NCI-H2081 (cell line): ENCODE measurements at places on chromosomes 3 and 15.
A peak's percentile ranks its signal among the peaks of the same experiment; 100 is the strongest.

- DNase-seq: no peak
These were observed 26.0 kb upstream of the TRIM71 start for GRCh38 chr3:32791833-32792232.

DNA sequence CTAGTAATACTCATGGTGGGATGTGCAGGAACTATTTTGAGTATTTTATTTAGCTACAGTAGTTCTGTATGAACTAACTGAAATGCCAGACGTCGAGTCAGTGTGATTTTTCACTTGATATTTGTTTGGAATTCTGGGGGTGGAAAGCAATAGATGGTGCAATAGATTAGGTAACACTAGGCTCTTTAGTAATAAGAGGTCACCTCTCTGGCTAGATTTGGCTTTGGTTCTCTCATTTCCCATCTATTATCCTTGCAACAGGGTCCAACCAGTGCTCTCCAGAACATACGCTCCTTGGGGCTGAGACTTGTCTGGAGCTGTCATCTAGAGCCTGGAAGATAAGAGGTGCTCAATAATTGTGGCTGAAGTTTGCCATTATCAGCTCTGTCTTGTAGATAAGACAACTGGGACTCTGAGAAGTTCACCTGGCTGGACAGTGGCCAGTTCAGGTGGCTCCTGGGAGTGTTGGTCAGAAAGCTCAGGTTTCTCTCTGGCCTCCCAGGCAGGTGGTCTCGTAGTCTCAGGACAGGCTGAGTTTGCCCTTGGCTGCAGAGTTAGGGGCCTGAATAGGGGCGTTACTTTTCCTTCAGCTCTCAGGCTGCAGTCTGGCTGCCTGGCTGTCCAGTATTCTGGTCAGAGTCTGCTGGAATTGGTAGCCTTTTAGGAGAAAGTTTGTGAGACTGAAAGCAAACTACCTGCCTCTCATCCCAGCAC, 277.5 kb upstream of the RGMA start:
- DNase-seq: no peak

- DNase-seq: no peak
These were observed 129.1 kb downstream of the HCN4 start for GRCh38 chr15:73239564-73240215.

- DNase-seq: no peak
These were observed 58.3 kb downstream of the CACNA1D start for GRCh38 chr3:53552730-53553129.

GRCh38 chr3:121660356-121661171, at the start of gene HCLS1:
Gene HCLS1, minus strand, starts transcription at chr3:121660903. Its CDS starts 2,556 bp downstream, at chr3:121658347.
- no peak for DNase-seq

- DNase-seq: peak; percentile 2
These were observed 21.9 kb upstream of the POLR2M start for GRCh38 chr15:57684491-57685151.

GRCh38 chr3:130341388-130341787, 4.1 kb upstream of the COL6A5 start:
- no peak for DNase-seq

DNA sequence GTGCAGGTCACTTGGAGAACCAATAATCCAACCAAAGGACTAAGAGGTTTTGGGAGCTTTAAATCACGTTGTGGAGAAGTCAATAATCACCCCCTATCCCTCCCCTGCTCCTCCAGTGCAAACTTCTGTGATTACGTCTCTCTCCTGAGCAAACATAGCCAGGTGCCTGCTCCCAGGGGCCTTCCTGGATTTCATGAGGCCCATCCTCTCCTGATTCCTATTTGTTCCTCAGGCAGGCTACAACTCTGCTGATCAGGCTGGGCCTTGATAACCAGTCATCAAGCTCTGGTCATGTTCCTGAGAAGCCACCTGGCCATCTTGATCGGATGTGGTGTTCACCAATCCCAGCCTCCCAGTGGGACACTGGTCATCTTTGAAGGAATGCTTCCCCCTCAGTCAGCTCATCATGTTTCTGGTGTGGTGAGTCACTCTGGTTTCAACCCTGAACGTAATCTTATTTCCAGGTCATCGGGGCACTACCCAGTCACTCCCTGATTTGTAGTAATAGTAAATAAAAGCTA, 2.9 kb upstream of the ZNF710 start:
- DNase-seq: peak; percentile 62

DNA sequence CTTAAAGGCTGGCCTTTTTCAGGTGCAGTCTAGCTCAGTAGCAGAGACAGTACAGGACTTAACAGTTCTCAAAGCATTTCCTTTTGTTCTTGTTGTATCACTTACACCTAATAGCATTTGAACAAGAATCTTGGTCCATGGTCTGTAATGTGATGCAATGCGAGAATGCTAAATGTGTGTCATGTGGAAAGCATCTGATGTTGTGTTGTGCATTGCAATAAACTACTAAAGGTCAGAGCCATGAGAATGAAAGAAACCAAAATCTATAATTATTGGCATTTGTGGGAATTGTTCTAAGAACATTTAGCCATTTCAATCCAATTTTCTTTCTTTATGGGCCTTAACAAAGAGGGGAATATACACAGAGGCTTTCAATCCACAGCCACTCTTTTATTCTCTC, 324.5 kb upstream of the ROBO2 start:
- DNase-seq: no peak

DNA sequence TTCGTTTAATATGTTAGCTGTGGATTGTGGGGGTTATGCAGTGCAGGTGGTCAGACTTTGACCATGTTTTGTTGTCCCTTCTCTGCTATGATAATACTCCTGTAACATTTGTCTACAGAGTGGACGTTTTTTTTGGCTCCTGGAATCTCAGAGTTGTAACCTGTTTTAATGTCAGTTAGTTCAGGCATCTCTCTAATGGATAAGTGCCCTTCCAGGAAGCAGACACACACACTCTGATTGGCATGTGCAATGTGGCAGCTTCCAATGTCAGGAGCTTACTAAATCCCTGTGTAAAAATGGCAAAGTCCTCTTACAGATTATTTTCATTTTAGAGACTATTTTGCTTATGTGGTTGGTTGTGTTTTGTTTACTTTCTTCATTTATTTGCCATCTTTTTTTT, 222.2 kb upstream of the ARPP21 start:
- no peak for DNase-seq

DNA sequence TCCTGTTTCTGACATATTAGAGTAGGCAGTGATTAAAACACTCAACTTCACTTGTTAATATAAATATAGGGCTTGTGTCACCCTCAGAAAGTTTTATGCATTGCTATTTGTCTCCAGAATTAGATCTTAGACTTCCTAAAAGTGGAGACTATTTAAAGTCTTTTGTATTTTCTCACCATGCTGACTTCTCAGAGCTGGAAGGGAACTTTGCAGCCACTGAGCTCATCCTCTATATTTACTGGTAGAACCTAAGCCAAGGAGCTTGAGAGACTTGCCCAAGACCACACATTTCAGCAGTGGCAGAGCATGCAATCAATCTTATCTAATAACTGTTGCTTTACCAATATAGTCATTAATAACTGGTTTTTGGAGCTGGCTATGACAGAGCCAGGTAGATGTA, 53.2 kb downstream of the STAC start:
- no peak for DNase-seq

DNA sequence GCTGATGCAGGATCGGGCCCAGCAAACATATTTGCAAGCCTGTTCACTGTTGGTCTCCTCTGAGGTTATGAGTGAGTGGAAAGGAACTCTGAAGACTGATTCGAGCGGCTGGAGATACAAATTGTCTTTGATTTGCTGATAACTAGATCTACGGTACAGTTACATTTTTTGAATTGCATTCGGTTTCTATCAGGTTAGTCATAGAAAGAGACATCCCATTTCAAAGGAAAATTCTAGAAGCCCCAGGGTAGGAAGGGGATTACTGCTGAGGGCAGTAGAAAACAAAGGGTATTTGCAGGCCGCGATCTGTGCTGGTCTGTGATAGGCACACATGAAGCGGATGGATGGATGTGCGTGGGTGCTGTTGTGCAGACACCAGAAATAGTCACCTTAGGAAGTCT, 228.4 kb downstream of the ITPR1 start:
- DNase-seq: no peak

DNA sequence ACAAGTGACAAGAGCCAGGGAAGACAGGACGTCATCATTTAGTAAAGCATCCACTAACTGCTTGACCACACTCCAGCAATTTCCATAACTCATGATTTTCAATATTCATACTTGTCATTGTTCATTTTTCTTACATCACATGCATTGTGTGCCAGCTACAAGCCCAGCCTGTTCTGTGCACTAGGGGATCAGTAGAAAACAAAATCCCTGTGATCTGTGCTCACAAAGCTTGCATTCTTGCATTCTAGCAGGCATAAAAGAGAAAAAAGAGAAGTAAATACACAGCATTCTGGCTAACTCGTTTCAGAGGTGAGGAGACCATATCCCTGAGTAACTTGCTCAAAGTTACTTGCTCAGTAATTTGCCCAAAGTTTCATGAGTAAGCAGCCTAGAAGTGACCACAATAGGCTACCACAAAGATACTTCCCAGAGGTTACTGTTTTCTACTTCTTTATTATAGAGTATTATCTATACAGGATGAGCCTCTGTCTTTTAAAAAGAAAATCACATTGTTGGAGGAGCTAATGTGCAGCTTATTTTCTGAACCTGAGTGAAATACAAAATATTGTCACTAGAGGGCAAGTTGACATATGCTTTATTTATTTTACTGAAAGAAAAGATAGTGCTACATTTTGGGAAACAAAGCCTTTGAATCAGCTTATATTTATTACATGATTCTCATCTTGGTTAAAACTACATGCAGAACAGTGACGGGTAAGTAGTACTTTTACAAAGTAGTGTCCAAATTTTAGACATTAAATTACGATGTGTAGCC, 701.4 kb upstream of the LMCD1 start:
- DNase-seq: no peak

DNA sequence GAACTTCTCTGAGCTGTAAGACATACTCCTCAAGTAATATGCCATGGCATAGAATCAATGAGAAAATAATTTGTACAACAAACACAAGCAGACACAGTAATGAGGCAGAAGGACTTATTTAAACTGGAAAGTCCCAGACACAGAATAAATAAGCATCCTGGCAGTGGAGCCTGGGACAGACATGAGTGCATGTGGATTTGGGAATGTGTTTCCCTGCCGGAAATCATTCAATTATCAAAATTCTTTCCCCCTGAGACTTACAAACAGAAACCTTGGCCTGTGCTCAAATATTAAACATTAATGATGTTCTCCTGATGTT, 520.1 kb downstream of the ROBO1 start:
- DNase-seq: no peak

DNA sequence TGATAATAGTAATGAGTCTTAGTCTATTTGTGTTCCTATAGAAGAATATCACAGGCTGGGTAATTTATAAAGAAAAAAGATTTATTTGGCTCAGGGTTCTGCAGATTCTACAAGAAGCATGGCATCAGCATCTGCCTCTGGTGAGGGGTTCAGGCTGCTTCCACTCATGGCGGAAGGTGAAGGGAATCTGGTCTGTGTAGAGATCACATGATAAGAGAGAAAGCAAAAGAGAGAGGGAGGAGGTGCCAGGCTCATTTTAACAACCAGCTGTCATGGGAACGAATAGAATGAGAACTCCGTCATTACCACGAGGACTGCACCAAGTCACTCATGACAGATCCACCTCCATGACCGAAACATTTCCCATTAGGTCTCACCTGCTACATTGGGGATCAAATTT, 664.0 kb upstream of the SGO1 start:
- no peak for DNase-seq

DNA sequence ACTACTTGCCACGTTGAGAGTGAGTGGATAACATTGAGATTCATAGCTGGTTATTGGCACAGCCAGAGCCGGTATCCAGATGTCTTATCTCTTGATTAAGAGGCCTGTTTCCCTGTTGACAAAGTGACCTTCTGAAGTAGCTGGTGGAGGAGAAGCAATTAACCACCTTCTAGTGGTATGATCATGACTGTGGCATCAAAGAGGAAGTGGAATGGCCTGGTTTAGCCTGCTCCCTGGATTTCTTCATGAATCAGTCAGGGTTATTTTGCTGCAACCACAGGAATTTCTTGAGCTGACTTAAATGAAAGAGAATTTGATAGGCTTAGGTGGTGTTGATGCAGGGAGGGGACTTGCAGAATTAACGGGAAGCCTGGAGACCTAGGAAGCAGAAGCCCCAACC, 398.3 kb downstream of the MFSD1 start:
- no peak for DNase-seq

- DNase-seq: no peak
These were observed 166.6 kb upstream of the SMAD3 start for GRCh38 chr15:66898656-66899386.

GRCh38 chr3:127706312-127706711, 33.6 kb downstream of the ABTB1 start:
- DNase-seq: no peak

- no peak for DNase-seq
These were observed 11.0 kb upstream of the ZNF662 start for GRCh38 chr3:42894698-42895579.

DNA sequence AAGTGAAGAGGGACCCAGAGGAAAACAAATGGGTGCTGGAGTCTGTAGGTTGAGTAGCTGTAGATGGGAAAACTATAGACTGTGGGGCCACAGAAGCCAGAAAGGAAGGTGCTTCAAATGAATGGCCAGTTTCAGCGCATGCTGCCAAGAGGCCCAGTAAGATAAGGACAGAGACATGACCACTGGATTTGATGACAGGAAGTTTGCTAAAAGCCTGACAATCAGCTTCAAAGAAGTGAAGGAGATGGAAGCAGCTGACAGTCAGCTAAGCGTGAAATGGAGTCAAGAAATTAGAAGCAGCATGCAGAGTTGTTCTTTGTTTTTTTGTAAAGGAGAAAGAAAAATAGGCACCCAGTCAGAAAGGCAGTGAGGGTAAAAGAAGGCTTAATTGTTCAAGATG, 24.9 kb downstream of the TXNRD3 start:
- no peak for DNase-seq

DNA sequence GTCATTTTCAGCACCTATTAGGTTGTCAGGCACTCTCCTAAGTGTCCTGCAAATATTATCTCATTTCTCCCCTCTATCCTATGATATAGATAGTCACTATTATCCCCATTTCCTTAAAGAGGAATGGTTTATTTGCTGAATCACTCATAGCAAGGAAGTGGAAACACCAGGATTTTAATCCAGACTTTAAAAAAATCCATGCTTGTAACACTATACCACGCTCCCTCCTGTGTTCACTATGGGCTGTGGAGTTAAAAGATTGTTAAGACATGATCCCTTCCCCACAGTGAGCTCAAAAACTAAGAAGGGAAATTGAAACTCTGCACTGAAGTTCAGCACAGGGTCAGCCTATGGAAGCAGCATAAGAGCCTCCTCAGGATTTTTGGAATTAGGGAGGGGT, 60.2 kb downstream of the TMEM39A start:
- no peak for DNase-seq

- peak; percentile 18 for DNase-seq
These were observed 19.0 kb downstream of the PCYT1A start for GRCh38 chr3:196268284-196269163.
